ENCODE measurements at places on chromosomes 11 and 22.

DNA sequence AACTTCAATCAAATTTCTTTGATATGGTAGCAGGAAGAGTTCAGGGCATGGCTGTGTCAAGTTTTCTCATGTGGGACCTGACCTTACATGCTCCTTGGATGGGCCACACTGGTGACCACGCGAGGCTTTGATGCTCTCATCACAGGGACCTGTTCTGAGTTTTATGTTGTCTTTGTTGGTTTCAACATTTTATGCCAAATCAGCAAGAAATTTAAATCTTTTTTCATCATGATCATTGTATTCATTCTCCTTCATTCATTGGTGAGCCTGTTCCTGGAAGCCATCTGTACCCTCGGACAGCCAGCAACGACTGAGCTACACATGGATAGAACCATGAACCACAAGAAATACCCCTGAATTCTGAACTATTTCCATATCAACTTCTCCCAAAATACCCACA is 10.5 kb upstream of the NFAM1 start:
- no peak for DNase-seq

GRCh38 chr22:45516163-45516562 is 13.5 kb downstream of the FBLN1 start:
- no peak for DNase-seq

GRCh38 chr11:113484223-113484622 is 9.0 kb upstream of the DRD2 start:
- DNase-seq, result no peak

- no peak for DNase-seq
Observed at GRCh38 chr22:42793848-42794405, 63.1 kb downstream of the ARFGAP3 start.

DNA sequence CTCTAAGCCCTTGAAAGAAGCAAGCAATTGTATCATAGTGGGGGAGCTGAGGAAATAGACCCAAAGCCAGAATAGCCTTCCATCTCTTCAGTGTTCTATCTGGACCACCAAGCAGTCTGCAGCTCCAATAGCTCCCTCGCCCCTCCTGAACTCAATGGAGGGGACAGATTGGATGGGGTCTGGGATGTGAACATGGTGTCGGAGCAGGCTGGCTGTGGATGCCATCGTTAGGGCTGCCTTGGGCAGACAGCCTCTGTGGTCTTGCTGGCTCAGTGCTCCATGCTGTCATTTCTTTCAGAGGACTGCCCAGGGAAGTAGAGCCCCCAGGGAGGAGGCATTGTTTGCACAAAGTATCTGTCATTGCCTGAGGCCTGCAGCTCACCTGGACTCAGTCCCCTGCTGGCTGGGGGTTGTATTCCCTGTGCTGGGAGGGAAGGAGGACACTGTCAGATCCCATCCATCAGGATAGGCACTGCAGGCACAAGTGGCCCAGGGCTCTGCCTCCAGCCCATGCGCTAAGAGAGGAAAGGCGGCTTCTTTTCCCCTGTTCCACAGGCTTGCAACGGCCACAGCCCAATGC is 537.7 kb downstream of the BUD13 start:
- no peak for DNase-seq

DNA sequence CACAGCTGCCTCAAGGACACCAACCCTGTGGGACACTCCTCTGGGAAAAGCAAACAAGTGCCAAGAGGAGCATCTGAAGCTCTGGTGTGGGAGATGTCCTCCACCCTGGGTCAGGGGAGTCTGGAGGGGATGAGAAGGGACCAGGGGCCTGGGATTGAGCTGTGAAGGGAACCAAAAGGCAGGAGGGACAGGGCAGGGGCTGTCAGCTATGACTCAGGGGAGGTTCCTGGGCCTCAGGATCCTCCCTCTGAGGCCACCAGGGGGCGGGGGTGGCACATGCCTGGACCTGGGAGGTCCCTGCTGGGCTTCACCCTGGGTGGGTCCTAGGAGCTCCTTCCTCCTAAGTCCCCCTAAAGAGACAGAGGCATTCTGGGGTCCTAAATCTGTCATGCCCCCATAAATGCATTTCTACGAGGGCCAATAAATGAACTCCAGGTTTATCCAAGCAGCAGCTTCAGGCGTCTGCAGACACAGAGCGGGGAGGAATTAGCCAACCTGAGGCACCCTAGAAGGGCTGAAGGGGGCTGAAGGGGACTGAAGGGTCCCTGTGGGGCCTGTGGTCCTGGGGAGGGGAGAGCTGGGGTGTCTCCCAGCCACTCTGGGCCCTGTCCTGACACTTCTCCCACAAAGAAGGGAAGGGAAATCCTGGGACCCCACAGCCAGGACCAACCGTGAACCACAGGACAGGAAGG is 31.9 kb upstream of the IGLL5 start:
- DNase-seq, result no peak

DNA sequence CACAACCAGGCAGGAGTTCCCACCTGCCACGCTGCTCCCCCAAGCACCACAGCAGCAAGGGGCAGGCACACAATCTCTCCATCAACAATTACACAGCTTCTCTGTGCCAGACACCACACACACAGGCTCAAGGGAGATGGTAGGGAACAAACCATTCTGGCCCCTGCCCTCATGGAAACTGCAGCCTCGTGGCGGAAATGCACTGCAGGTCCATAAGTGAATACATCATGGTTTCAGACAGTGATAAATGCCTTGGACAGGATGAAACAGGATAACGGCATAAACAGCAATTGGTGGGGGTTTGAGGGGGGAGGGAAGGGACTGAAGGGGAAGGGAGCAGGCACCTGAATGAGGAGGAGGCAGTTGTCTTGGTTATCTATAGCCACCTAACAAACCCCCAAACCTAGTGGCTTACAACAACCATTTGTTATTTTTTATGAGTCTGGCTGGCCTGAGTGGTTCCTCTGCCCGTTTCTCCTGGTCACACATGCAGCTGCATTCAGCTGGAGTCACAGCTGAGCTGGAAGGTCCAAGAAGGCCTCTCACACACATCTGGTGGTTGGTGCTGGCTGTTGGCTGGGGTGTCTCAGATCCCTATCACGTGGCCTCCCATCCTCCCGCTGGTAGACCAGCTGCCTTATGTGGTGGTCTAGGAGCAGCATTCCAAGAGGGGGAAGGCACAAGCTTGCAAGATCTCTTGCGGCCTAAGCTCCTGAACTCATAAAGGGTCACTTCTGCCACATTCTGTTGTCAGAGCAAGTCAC is 15.0 kb upstream of the YWHAH start:
- DNase-seq, result no peak

- no peak for DNase-seq
Observed at GRCh38 chr11:125236072-125236825, 71.7 kb downstream of the PKNOX2 start.

DNA sequence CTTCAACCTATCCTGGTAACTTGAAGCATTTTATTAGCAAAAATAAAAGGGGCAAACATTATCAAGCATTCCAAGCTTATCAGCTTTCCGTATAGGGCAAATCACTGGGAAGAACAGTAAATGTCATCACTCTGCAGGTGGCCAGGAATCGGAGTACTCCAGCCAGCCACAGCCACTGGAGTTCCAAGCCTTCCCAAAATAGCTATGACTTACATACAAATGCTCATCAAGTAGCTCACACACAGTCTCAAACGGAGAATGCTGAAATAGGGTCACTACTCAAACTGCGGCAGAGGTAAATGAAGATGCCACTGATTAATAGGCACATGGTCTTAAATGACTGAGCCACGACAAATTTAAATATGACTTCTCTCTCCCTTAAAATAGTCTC is 2.1 kb downstream of the USP28 start:
- no peak for DNase-seq

DNA sequence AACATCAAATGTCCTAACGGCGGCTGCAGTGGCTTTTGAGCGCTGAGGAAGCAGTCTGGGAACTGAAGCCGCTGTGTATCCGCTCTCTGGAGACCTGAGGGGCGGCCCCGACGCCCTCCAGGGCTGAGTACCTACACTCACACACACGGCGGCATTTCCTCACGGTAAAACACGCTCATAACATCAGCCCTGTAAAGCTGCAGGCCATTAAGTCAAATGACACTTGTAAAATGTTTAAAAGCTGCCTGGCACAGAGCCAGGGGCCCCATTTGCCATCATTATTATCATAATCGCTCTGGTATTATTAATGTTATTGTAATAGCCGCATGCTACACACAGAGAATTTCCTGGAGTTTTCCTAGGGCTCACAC is 5.1 kb downstream of the CARS1 start:
- no peak for DNase-seq

DNA sequence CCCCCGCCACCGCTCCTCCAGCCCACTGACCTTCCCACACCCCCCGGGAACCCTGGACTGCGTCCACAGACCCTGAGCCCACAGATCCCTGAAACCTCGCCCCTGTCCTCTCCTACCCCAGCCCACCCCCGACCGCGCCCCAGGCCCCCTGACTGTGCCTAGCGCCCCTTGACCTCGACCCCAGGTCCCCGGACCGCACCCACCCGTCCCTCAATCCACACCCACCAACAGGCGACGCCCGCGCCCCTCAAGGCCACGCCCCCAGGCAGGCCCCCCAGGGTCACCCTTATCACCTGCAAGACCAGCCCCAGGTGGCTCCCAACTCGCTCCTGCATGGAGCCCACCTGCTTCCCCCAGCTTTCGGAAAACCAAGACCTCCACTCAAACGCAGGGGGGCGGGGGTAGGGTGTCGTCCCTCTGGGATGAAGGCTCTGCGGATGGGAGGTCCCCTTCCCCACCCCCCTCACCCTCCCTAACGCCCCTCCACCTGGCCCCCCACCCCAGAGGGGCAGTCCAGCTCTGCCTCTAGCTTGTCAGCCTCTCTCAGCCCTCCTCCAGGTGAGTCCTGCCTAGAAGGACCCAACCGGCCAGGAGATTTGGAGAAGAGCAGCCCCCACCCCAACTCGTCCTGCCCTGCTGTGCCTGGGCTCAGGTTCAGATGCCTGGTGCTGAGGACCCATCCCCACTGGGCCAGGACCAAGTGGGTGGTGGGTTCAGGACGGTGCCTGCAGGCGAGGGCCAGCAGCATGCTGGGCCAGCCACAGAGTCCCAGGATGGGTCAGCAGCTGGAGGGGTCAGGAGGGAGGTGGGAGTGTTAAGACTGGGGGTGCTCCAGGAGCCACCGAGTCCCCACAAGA is 3.1 kb upstream of the IL17REL start:
- no peak for DNase-seq

DNA sequence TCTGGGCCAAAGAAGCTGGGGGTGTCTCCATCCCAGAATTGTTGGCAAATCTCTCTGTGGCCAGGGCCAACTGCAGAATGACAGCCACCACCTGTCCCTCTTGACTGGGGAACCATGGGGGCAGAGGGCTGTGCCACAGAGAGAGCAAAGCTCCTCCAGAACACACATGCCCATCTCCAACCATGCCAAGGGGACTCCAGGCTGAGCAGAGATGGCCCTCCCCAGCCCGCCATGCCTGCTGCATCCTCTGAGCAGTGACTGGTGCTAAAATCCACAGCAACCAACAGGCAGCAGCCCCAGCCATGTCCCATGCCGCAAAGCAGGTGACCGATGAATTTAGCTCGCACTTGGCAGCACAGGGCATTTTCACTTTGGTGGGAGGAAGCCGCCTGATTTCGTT is 45.0 kb downstream of the LARGE1 start:
- no peak for DNase-seq

- DNase-seq, result no peak
Observed at GRCh38 chr22:46233231-46233630, 16.9 kb downstream of the CDPF1 start.

- no peak for DNase-seq
Observed at GRCh38 chr22:45756558-45756957, 84.9 kb downstream of the ATXN10 start.

- DNase-seq, result no peak
Observed at GRCh38 chr11:68840661-68841653, 759 bp downstream of the CPT1A start.

- no peak for DNase-seq
Observed at GRCh38 chr22:50107529-50107928, 17.7 kb downstream of the MOV10L1 start.

DNA sequence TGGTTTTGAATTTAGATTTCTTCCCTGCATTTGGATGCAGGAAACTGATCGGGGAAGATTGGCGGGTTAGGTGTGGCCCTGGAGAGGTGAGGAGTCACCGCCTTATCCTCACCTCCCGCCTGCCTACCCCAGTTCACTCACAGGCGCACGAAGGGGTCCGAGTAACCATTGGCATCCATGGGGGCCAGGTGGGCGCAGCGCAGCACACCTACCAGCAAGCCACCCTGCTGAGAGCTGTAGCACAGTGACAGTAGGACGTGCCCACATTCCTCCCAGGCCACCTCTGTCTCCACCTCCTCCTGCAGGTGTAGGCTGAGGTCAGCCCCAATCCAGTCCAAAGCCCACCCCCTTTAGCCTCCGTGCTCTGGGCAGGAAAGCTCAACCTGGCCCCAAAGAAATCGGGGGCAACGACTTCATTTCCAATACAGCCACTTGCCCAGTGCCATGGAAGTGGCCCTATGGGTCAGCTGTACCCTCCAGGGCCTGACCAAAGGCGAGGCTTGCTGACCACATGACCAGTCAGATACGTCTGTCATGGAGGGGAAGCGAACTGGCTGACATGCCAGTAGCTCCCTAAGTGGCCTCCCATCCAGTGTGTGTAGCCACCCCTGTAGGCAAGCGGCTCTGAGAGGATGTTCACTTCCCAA is 6.7 kb downstream of the NDUFV1 start:
- no peak for DNase-seq

DNA sequence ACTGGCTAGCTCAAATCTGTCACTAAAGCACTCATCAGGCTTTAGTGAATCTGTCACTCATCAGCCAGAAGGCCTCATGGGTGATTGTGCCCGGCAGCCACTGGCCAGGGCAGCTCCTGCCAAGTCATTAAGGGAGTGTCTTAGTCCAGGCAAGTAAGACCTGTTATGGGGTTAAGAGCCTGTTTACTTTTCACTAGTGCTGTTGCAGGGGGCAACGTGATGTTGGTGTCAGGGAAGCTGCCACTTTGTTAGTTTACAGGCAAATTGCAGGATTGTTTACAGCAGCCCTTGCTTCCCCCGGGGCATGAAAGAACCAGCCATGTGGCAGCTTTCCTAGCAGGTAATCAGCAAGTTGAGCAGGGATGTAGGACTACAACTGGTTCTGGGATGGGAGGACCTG is 155.6 kb upstream of the NCAM1 start:
- DNase-seq, result no peak

- DNase-seq, result no peak
Observed at GRCh38 chr11:73893041-73893440, 16.2 kb downstream of the PAAF1 start.

DNA sequence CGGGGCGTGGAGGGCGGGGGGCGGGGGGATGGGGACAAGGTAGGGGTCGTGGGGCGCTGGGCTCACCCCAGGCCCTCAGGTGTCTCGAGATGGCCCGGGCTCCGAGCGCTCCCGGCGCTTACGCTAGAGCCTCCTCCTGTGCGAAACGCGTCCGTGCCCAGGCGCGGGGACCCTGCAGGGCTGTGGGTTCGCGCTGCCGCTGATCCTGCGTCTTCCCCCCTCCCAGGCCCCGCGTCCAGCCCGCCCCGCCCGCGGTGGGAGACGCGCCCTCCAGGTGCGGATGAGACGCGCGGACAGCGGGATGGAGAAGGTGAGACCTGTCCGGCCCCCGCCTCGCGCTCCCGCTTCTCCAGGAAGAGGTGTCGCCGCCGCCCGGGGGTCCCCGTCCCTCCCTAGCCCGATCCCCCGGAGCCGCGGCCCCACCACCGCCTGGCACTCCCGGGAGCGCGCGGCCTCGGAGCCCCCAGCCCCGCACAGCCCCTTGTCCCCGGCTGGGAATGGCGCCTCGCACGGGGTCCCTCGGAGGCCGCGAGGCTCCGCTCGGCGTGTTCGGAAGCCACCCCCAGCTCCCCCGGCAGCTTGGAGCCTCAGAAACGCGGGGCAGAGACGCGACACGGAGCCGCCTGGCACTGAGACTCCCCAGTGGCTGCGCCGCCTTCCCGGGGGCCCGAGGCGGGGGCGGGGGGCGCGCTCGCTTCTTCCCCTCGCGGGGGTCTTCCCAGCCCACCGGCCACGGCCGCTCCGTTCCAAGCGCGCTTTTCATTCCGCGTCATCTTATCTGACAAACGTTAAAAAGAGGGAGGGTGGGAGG is 27.6 kb upstream of the TOLLIP start:
- no peak for DNase-seq
